D721Med (cell line): ENCODE measurements at places on chromosomes 1 and 21.

DNA sequence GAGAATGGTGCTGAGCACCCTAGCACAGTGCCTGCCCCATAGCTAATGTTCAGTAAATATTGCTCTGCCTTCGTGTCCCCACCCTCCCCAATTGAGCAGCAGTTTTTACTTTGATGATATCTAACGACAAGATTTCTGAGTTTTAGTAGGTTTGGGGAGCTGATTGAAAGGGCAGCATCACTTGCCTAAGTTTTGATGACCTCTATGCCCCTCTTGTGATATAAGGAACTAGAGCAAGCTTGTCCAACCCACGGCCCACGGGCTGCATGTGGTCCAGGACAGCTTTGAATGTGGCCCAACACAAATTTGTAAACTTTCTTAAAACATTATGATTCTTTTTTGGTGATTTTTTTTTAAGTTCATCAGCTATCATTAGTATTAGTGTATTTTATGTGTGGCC, 1.6 kb downstream of the CNIH4 start:
- no peak for DNase-seq

- no peak for DNase-seq
Observed at GRCh38 chr1:8096105-8097011, 70.2 kb upstream of the ERRFI1 start.

DNA sequence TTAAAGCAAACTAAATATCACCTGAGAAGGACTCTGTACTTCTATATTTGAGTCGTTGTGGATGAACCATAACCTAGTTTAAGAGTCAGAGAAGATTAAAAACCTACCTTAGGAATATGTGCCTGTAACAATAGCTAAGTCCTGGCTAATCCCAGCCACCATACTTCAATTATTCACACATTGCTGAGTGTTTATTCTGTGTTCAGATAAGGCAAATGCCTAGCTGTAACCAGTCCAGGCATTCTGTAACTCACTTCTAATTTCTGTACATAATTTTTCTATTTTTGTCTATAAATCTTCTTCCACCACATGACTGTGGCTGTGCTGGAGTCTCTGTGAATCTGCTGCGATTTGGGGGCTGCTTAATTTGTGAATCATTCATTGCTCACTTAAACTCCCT, 441.9 kb upstream of the ADAMTS5 start:
- DNase-seq, result no peak

DNA sequence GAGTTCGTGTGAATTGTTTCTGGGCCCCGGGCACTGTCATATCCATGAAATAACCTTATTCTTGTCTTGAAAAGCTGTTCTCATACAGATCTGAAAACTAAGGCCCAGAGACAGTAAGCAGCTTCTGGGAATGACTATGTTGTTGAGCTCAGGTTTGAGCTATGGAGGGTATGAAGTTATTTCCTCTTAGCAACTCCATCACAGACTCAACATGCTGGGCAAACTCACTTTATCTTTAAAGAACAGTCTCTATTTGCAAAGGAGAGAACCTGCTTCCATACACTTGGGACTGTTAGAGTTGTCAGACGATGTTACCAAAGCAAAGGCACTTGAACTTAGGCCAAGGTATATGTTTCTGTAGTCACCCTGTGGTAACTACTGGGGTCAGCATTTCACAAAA, 90.0 kb downstream of the GPR88 start:
- no peak for DNase-seq

GRCh38 chr1:220751111-220751510, 3.0 kb downstream of the MTARC2 start:
- DNase-seq, result no peak

DNA sequence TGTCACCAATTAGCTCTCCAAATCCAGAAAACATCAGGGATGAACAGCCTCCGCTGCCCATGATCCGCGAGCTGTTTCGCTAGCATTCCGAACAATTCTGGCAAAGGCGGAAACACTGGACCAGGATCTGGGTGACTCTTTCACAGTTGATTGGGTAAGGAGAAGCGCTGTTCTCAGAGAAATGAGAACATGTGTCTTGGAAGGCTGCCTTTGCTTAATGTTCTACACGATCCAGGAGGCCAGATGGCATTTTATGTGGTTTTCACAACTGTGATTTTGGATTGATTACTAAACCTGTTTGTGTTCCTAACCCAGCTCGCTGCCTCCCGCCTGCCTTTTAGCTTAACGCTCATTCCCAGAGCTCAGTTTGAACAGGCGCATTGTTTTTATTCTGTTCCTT, 144.0 kb downstream of the KIF26B start:
- no peak for DNase-seq

DNA sequence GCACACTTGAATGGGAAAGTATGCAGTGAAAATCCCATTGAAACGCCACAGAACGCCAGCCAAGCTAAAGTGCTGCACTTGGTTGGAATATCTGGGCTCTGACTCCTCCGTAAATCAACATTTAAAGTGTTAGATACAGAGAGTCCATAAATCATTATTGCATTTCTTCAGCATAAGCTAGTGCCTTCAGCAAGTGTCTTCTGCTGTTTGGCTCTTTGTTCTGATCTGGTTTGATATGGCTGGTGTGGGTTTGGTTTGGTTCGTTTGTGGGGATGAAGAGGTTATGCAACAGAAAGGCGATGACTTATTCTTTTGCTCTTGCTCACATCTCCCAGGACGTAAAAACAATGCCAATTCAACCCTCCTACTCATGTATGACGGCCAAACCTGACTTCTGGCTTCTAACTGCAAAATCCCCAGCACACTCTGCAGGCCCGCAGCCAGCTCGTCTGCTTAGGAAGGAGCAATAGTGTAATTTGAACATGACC, 121.8 kb upstream of the ERG start:
- DNase-seq, result no peak

DNA sequence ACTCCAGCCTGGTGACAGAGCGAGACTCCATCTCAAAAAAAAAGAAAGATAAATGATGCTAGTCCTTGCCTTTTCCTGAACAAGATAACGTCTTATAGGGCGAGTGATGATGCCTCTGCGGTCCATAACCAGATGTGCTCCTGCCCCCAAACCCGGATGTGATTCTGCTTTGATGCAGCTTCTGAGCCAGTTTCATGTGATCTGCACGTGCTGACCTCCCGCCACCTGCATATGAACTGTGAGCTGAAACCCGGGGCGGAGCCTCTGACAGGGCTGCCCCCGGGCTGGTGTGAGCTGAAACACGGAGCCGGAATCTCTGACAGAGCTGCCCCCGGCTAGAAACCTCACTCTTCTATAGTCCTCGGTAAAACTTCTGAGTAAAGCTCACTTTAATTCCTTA, 1.3 kb downstream of the KRTAP12-4 start:
- DNase-seq, result no peak
